ENCODE measurements at places on chromosomes 2 and 18. TPM values are rescaled to one million over a fixed set of nuclear protein-coding genes. Genes with fewer than 3 reads are reported as not detected.

DNA sequence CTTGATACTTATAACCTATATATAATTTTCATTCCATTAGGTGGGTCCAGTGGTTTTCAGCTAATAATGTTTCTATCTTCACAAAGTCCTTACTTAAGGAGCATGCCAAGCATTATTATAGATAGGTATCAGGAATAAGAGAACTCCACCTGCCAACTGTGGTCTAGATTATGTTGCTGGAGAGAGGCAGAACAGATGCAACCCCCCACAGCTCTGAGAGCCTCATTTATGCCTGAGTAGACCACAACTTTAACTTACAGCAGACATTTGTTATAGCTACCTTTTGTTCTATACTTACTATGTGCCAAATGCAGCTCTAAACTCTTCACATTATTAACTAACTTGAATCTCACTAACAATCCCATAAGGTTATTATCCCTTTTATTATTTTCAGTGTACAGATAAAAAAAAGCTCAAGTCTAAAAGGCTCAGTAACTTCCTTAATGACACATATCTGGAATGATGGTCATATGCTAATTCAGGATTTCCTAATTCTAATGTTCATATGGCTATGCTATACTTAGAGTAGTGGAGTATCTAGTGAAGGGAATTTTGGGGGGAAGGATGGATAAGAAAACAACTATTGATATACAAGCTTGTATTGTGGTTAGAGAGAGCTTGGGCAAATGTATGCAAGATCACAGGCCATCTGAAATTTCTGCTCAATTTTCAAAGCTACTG, 119.1 kb upstream of the RND3 start:
- no peaks in the 10 kb centered on the region for H3K27me3 ChIP-seq
- no peaks in the 10 kb centered on the region for H3K36me3 ChIP-seq
- H3K27ac ChIP-seq, result no peak overlapping the region
- no peak overlapping the region for H3K4me3 ChIP-seq

- no peaks in the 10 kb centered on the region for H3K36me3 ChIP-seq
- no peak for DNase-seq
- no peak overlapping the region for H3K4me3 ChIP-seq
- H3K27me3 ChIP-seq, result peaks cover 42% of the 10 kb centered on the region
- H3K27ac ChIP-seq, result no peak overlapping the region
These were observed 2.3 kb downstream of the ECEL1 start for GRCh38 chr2:232485348-232485756.

GRCh38 chr2:1262609-1263008, 150.7 kb upstream of the TPO start:
- H3K4me3 ChIP-seq, result no peak overlapping the region
- no peaks in the 10 kb centered on the region for H3K4me1 ChIP-seq
- H3K36me3 ChIP-seq, result no peaks in the 10 kb centered on the region
- no peak overlapping the region for H3K27ac ChIP-seq
- no peak for DNase-seq

- no peak for DNase-seq
- peaks cover 4% of the 10 kb centered on the region for H3K4me1 ChIP-seq
- H3K27ac ChIP-seq, result no peak overlapping the region
- no peaks in the 10 kb centered on the region for H3K36me3 ChIP-seq
- no peak overlapping the region for H3K4me3 ChIP-seq
These were observed 140.6 kb downstream of the BAZ2B start for GRCh38 chr2:159475793-159476192.

GRCh38 chr2:134462791-134463698, 209.2 kb downstream of the MGAT5 start:
- no peak overlapping the region for H3K27ac ChIP-seq
- H3K36me3 ChIP-seq, result no peaks in the 10 kb centered on the region

DNA sequence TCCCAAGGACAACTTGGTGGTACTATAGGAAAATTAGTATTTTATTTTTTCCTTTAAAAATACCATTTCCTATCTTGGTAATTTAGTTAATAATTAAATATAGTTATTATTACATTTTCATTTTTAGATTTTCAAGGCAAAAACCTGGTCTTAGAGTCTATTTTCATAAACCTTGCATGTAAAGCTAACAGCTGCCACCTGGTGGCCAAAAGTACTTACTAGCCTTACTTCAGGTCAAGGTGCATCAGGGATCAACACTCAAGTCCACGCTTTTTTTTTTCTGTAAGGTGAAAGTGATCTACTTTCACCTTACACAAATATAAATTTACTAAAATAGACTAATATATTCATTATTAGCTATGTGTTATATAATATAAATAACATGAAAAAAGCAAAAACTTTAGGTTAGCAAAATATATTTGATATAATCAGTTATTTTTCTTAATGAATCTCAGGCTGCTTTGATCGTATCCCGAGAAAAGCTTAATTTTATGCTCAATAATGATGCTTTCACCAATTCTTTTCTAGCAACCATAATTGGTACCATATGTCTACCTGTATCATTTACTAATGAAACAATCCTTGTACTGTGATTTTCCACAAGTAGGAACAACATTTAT, 62.5 kb downstream of the RELCH start:
- no peak overlapping the region for H3K27ac ChIP-seq
- H3K4me1 ChIP-seq, result no peaks in the 10 kb centered on the region
- no peaks in the 10 kb centered on the region for H3K36me3 ChIP-seq
- H3K4me3 ChIP-seq, result no peak overlapping the region

DNA sequence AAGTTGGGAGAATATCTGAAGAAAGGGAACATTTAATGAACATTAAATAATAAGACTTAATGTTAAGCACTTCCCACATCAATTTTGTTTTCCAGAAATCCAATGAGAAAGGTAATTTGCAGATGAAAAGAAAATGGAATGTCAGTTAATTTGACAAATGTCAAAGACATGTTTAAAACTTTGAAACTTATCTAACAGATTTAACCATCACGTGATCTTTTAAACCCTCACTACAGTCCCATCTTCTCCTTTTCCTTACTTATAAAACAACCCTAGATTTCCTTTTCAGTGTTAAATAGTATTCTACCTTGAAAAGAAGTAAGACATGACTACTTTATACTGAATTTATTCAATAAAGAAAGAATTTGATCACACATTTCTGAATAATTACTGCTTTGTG, 288.5 kb downstream of the NRXN1 start:
- no peaks in the 10 kb centered on the region for H3K4me1 ChIP-seq
- no peak overlapping the region for H3K4me3 ChIP-seq
- no peak overlapping the region for H3K27ac ChIP-seq
- no peaks in the 10 kb centered on the region for H3K36me3 ChIP-seq

DNA sequence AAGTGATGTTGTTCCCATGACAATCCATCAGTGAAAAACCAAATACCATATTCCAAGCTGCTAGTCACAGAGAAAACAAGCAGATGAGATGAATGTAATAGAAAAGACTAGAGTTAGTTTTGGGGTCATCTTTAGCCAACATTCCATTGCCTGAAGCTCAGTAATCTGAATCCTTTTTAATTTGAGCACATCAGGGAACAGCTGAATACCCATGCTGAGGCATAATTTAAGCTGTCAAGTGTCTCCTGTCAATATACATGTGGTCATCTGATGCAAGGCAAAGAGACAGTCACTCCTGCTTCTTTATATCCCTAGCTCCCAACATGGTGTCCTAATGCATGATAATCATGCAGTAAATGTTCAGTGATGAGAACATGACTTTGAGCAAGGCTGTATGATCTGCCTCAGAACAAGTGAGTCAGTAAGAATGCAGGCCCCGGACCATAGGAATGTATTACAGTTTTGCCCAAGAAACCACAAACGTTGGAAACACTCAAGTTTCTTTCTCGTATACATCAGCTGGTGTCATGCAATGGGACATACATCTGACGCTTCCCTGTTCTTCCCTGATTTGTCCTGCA, 48.0 kb downstream of the CDK15 start:
- no peak overlapping the region for H3K4me3 ChIP-seq
- peaks cover 3% of the 10 kb centered on the region for H3K4me1 ChIP-seq
- no peak for DNase-seq
- no peak overlapping the region for H3K27ac ChIP-seq
- H3K27me3 ChIP-seq, result no peaks in the 10 kb centered on the region

- no peaks in the 10 kb centered on the region for H3K27me3 ChIP-seq
- H3K36me3 ChIP-seq, result no peaks in the 10 kb centered on the region
- no peak overlapping the region for H3K27ac ChIP-seq
- H3K4me3 ChIP-seq, result no peak overlapping the region
These were observed 185.5 kb downstream of the NOL4 start for GRCh38 chr18:34039201-34039600.

DNA sequence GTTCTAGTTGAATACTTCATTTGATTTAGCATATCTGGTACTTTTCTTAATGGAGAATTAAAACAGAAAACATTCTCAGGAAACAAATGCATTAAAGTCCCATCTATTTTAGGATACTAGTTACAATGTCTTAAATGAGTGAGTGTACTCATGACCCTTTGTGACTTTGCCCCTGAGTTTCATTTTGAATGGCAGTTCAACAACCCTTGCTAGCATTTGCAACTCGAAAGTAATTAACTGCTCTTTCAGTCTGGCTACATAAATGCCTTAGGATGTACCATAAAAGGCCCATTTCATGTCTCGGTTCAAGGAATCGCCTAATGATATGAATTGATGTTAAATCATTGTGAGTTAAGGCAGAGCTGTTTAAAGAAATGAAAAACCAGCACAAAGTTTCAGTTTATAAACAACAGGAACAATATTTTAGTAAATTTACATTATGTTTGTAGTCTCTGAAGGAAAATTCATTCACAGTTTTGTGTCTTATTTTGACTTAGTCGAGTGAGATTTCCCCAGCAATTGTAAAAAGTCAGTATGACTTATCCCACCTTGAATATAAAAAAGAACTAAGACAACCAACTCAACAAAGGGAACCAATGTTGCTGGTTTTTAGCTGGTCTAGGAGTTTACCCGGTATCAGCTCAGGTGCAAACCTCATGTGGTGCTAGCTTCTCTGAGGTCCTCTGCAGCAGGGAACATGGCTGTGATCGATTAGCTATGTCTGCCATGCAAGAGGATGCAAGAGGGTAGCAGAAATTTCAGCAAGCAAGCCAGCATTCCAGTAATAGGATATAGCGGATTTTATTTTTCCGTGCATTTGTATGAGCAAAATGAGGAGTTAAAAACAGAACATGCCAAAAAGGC, 386.2 kb downstream of the PTPRM start:
- no peak overlapping the region for H3K27ac ChIP-seq
- peaks cover 27% of the 10 kb centered on the region for H3K4me1 ChIP-seq
- H3K4me3 ChIP-seq, result no peak overlapping the region
- peaks cover 8% of the 10 kb centered on the region for H3K36me3 ChIP-seq
- DNase-seq, result no peak

DNA sequence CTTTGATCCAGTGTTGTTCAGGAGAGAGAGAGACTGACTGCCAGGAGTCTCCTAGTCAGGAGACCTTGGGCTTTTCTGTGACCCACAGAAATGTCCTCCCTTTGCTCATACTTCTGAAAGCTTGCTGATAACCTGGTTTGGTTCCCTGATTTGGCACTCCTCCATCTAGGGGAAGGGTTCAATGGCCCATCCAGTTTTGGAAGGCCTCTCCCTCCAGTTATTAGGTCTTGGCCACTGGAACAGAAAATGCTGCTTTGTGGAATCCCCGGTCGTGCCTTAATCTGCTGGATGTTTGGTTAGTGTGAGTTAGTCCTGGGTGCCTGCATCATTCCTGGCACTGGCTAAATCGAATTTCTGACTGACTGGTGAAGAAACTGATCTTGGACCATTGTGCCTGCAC, 35.7 kb downstream of the KDM3A start:
- peaks cover 9% of the 10 kb centered on the region for H3K4me1 ChIP-seq
- no peak overlapping the region for H3K4me3 ChIP-seq
- no peaks in the 10 kb centered on the region for H3K27me3 ChIP-seq
- peaks cover 86% of the 10 kb centered on the region for H3K36me3 ChIP-seq
- no peak for DNase-seq

- DNase-seq, result no peak
- no peaks in the 10 kb centered on the region for H3K27me3 ChIP-seq
- H3K4me3 ChIP-seq, result no peak overlapping the region
- H3K4me1 ChIP-seq, result no peaks in the 10 kb centered on the region
- no peak overlapping the region for H3K27ac ChIP-seq
These were observed 37.5 kb upstream of the DLX1 start for GRCh38 chr2:172047566-172048507.

The SKOR2 gene
- total RNA-seq, result not detected

The ABCG5 gene
- total RNA-seq, result not detected

The HOXD4 gene
- 0.29 TPM for total RNA-seq

The DSC2 gene
- total RNA-seq, result 1.2 TPM

The CFAP221 gene
- not detected for total RNA-seq

The AMER3 gene
- not detected for total RNA-seq

The SCN1A gene
- not detected for total RNA-seq

The FAM210A gene
- total RNA-seq, result 13.9 TPM
